ENCODE measurements at places on chromosomes 2 and 18.

DNA sequence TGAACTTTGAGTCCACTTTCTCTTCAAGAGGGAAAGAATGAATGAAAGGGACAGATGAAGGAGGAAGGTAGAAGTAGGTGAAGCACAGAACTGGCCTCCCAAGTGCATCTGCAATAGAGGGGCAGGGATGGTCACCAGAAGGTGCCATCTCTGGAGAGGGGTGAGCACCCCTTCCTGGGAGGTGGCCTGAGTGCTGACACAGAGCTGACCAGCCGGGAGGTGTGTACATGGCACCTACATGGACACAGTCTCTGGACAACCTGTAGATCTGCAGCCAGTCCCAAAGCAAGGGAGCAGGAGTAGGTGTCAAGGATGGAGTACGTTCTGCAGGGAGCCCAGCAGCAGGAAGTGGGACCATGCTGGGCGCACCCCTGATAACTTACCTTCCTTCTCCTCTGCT is 83.2 kb downstream of the TFCP2L1 start:
- no peak for DNase-seq

GRCh38 chr18:40109252-40110049 is 1845.6 kb upstream of the PIK3C3 start:
- DNase-seq: no peak

DNA sequence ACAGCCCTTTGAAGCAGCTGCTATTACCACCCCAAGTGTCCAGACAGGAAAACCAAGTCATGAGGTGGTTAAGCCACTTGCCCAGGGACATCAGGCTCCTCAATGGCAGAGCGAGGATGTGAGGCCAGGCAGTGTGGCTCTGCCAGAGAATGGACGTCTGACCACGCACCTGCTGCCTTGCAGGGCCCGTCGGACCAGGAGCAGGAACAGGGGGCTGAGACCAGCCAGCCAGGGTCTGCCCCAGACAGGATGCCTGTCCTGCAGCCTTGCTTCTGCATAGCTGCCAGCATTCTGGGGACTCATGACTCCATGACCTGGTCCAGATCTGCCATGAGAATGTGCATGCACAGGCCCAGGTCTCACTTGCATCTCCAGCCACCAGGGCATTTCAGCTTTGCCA is 52.0 kb downstream of the BCL2L11 start:
- DNase-seq: no peak

DNA sequence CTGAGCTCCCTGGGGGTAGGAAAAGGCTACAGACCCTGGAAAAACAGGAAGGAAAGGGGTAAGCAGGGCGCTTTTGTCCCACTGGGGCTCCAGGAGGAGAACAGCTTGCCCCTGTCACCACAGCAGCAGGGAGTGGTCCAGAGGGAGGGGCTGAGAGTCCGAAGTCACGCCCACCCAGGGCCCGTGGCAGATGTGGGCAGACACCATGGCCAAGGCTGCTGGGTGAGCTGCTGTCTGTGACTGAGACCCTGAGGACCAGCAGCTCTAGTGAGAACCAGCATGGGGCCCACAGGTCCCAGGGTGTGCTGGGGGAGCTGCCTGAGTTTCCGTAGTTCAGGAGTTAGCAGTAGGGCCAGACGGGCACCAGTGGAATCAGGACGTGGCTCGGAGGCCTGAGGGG is 162.0 kb downstream of the SPP2 start:
- no peak for DNase-seq

DNA sequence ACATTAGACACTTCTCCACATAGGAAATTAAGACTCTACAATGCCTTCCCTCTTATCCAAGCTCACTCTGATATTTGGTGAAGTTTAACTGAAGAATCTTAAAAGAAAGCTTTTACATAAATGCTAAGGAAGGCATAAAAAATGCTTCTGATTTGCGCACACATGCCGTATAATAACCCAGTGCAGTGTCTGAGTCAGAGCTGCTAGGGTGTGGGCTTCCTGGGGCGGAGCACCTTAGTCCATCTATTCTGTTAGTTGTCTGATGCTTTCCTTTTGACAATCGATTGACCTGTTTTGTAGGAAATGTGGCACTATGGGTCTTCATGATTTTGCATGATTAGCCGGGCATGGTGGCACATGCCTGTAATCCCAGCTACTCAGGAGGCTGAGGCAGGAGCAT is 231.5 kb downstream of the AFF3 start:
- DNase-seq: no peak

- DNase-seq: no peak
Measured at GRCh38 chr2:39665811-39666490, at the start of gene TMEM178A. TMEM178A (plus strand) TSS chr2:39665917; CDS start chr2:39665975, 58 bp downstream.

DNA sequence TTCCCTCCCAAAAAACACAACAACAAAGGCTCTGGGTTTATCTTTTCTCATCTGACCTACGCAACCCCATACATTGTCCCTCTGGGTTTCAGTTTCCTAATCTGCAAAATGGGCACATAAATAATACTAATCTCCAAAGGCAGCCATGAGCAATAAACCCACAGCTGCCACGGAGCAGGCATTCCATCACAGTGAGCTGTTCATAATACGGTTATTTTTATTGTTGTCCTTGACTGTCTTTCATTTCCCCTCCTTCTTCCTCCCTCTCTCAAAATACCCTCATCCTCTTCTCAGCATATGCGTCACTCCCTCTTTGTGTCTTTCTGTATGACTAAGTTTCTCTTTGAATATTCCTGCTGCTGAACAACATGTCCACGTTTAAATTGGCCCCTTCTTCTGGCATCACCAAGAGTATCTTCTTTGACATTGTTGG is 129.8 kb upstream of the CAB39 start:
- DNase-seq: no peak

DNA sequence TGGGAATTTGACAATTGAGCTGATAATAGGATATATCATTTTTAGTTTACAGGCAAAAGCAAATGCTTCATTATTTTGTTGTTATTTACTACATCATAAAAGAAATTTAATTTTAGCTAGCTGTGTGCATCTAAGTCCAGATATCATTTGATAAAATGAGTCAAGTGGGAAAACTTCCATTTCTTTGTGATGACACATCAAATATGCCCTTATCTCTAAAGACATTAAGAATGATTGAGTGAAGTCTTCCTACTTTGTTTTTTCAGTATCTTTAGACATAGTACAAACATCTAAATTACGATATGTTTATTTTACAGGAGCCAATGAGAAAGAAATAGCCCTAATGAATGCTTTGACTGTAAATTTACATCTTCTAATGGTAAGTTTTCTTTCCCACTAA is 77.0 kb downstream of the KYNU start:
- DNase-seq: no peak

DNA sequence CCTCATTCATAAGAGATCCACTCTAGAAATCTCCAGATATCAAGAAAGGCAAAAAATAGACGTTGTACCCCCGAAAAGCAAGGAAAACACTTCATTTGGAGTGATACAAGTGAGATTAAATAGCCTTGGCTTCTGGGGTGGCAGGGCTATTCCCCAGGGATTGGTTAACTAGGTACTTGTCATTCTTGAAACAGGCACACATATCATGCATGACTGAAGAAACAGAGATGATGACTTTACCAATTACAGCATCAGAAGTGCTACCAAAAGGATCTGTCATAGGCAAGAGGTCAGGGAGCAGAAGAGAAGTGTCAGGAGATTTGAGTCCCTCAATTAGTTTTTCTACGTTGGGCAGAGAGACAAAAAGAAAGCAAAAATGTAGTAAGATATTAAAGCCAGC is 45.2 kb upstream of the NFU1 start:
- DNase-seq: no peak

DNA sequence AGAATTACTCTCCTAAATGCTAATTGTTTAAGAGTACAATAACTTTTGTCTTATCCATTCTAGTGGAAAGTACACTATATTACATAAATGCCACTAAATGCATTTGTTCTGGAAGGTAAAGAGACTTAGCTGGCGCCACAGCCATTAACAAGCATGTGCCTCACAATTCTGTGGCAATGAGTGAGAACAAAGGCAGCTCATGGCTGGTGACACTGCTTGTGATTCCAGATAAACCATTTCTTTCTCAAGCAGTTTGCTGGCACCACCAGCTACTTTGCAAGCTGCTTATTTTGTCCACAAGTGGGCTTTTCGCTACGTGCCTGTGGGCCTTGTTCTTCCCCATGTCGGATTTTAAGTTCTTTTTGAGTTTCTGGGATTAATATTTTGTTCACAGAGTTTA is 147.6 kb upstream of the SMAD7 start:
- no peak for DNase-seq

DNA sequence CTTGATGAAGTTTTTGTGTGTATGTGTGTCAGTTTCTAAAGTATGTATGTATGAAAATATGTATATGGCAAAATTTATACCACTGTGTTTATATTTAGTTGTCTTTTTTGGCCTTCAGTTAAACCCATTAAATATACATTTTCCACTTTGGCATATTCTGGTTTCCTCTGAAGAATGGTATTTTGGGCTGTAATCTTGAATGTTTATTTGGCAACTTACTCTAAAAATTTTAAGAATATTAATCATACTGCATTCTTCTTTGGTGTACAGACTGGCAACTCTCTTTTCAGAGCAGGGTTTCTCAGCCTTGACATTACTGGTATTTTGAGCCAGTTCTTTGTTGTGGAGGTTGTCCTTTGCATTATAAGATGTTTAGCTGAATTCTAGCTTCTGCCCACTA is 27.9 kb upstream of the CCBE1 start:
- DNase-seq: no peak

DNA sequence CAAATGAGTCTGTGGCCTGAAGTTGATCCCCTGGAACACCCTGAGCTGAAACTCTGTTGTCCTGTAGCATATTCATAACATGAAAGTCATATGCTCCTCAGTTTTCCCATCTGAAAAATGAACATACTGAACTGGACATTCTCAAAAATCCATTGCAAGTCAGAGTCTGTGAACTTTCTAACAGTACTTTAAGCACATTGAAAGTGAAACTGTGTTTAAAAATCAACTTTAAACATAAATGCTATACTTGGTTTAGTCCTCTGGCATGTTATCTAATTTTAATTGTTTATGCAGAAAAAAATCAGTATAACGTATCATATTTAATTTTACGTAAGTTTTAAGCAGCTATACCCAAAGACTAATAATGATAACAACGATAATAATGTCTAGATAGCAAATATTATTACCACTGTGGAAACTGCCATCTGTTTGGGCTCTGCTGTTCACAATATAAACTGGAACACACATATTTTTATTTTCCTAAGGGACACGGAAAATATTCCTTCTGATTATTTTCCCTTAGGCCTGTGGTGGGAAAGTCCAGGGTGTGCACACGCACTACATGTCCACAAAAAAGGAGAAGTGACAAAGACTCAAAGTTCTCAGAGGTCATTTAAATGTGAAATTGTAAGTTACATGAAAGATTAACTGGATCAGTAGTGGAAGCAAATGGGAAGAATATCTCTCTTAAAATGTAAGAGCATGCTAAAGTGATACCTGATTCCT is 56.1 kb upstream of the TTN start:
- DNase-seq: no peak

GRCh38 chr2:190626641-190627210 is 22.2 kb upstream of the NAB1 start:
- DNase-seq: no peak

GRCh38 chr2:28610583-28611201 is 114.8 kb downstream of the PLB1 start:
- peak; percentile 83 for DNase-seq

- DNase-seq: no peak
Measured at GRCh38 chr2:106073678-106074406, 120.3 kb downstream of the UXS1 start.

GRCh38 chr2:146265656-146266055 is 1579.2 kb upstream of the ACVR2A start:
- no peak for DNase-seq

GRCh38 chr2:84126530-84126929 is 332.6 kb downstream of the SUCLG1 start:
- no peak for DNase-seq

DNA sequence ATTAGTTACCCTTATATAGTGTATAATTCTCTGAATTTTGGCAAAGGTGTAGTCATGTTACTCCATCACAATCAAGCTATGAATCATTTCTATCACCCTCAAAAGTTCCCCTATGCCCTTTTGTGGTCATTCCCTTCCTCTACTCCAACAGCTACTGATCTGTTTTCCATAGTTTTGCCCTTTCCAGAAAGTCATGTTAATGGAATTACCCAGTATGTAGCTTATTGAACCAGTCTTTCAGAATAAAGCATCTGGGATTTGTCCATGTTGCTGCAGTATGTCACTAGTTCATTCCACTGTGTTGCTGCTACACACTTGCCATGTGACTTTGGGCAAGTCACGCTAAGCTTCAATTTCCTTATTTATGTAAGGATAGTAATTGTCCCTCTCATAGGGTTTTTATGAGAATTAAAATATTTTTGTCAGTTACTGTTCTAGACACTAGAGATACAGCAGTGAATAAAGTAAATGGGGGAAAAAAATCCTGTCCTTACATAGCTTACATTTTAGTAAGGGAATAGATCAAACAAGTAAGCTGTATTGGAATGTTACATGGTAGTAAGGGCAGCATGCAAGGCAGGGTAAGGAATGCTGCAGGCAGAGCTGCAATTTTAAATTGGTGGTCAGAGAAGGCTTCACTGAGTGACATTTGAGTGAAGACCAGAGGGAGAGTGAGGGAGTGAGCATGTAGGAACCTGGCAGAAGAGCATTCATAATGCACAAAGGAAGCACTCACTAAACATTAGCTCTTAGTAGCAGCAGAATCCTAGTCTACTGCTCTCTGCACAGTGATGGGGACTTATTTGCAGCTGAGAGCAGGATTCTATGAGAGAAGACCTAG is 80.3 kb upstream of the TSPYL6 start:
- DNase-seq: no peak
